ENCODE measurements at places on chromosomes 16 and 17.
A peak's percentile ranks its signal among the peaks of the same experiment; 100 is the strongest.

- DNase-seq: no peak
These were observed 33.7 kb upstream of the METTL16 start for GRCh38 chr17:2545393-2545792.

GRCh38 chr16:31876951-31877828 lies 3.6 kb downstream of the ZNF267 start:
- DNase-seq: no peak

- no peak for DNase-seq
These were observed 20.1 kb downstream of the NMT1 start for GRCh38 chr17:45081047-45081703.

- DNase-seq: no peak
These were observed 32.8 kb downstream of the DNAH2 start for GRCh38 chr17:7750321-7750821.

DNA sequence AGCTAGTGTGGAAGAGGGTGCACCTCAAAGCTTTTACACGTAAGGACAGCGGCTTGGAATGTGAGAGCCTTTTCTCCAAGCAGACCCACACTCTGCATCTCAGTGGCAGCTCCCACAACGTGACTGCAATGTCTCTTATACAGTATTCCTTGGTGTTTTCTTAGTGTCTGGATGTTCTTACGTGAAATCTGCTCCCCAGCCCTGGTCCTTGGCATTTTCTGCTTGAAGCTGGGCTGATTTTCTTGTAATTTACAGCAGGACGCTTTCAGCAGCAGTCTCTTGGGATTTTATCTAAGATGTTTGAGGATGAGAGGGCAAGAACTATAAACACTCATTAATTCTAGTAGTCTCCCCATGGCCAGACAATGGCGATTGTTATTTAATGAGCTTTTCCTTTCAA lies 12.1 kb upstream of the POLR3E start:
- DNase-seq: no peak

- DNase-seq: no peak
These were observed 11.9 kb upstream of the PLK1 start for GRCh38 chr16:23666571-23667354.

GRCh38 chr16:48405153-48405552 lies 19.9 kb upstream of the SIAH1 start:
- DNase-seq: no peak

DNA sequence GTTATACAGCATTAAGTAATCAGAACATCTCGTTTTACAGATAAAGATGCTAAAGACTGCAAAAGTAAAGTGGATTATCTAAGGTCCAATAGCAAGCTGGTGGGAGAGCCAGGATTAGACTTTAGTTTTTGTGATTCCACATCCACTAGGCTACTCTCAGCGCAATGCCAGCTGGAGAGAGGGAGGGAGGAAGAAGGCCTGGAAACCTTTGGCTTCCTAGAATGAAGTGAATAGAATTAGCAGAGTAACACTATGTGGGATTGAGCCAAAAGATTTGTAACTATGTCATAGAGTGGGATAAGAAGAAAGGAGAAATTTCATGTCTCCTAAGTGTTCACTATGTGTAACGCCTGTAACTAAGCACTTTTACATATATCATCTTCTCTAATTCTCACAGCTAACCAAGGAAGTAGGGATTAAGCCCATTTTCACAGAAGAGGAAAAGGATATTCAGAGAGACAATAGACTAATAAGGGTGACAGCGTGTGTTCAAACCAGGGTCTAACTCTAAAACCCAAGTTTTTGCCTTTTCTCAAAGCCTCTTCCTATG lies 25.4 kb upstream of the NSRP1 start:
- no peak for DNase-seq

DNA sequence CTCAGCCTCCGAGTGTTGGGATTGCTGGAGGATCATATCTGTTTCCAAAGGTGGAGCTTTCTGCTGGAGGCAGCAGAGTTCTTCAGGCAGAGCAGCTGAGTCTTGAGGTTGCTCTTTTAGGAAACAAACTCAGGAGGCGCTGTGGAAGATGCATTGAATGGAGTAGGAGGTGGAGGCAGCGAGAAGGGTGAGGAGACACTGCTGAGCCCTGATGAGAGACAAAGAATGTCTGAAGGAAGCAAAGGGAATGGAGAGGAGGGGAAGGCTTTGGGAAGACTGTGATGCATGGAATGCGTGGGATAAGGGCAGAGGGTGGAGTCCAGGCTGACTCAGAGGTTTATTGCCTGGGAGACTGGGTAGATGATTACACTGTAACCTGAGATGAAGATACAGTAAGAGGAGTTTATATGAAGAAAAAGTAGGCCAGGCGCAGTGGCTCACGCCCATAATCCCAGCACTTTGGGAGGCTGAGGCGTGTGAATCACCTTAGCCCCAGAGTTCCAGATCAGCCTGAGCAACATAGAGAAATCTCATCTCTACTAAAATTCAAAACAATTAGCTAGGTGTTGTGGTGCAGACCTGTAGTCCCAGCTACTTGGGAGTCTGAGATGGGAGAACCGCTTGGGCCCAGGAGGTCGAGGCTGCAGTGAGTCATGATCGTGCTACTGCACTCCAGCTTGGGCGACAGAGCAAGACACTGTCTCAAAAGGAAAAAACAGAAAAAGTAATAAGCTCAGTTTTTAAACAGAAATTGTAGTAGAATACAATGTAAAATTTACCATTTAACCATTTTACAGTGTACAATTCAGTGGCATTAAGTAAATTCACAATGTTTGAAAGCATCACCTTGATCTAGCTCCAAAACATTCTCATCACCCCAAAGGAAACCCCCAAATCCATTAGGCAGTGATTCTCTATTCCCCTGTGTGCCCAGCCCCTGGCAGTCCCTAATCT lies 17.8 kb upstream of the TMEM219 start:
- DNase-seq: peak; percentile 24

DNA sequence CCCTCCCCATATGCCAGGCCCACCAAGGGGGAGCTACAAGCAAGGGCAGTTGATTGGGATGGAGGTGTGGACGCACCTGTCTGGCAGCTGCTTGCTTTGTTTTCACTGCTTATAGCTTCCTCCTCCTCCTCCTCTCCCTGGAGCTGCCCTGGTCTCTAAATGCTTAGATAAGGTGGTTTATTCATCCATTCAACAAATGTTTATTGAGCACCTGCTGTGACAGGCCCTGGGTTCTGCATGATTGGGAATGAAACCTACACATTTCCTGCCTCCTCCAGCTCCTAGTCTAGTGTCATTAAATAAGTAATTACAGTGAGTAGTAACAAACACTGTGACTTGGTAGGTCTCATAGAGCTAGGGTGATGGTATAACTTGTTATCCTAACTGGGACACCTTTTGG lies 17.4 kb upstream of the MAP3K14 start:
- DNase-seq: peak; percentile 95

Measured in NCI-H748 treated with DMSO at 0.1 percent for 48 hours (cell line).